ENCODE measurements at places on chromosomes 2 and 18.

- DNase-seq: no peak
Observed at GRCh38 chr2:153766415-153766814, 105.3 kb upstream of the GALNT13 start.

- no peak for DNase-seq
Observed at GRCh38 chr2:62325398-62325797, 129.5 kb downstream of the B3GNT2 start.

DNA sequence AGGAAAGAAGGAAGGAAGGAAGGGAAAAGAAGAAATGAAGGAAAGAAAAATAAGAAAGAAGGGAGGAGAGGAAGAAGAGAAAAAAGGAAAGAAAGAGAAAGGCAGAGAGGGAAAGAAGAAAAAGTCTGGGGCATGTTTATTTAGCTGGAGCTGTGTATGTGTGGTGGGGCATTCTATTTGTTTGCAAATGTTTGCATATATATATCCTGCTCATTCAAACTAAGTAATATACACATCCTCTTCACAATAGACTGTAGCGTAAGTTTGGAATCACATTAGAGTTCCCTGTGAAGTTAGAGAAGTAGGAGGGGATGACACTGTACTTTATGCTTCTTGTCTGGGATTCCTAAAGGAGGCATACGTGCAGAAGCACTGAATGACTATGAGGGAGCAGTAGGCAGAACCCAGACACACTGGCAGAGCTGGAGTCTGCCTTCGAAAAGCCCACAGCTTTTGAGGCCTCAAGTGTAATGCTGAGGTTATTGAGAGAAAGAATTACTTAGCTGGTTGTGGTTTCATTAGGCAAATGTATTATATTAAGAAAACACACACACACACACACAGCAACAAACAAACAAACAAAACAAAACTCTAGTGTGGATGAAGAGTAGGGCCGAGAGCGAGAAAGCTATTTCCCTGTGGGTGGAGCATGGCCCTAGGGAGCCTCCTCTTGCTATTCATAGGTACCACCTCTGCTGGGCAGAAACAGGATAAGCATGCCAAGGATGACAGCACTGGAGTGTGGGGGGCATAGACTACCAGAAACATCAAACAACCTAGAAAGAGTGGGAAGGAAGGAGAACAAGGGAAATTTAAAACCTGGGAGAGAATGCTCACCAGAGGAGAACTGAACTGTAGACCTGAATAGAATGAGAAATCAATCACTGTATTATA is 905.1 kb upstream of the NXPH2 start:
- DNase-seq: no peak

GRCh38 chr2:142980246-142981068 is 103.0 kb downstream of the KYNU start:
- DNase-seq: peak; percentile 61

GRCh38 chr18:47728921-47729320 is 201.5 kb downstream of the SMAD2 start:
- DNase-seq: no peak

DNA sequence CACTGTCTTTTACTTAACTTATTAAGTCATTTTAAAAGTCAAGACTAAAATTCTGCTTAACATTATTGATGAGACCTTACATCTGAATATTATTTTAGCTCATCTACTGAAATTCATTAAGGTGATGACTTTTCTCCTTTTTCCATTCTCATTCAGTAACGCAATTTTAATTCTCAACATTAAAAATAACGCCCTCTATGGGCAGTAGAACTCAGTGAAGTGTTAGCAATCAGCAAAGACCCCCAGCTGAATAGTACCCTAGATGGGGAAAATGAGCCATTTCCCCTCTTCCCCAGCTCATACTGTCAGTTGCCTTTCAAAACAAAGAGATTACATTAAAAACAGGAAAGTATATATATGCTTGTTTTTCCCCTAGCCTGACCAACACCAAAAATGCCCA is 203.3 kb downstream of the NR4A2 start:
- DNase-seq: no peak
